Effector memory CD8-positive, alpha-beta T cell (primary cell): ENCODE measurements at places on chromosomes 3 and 15.

DNA sequence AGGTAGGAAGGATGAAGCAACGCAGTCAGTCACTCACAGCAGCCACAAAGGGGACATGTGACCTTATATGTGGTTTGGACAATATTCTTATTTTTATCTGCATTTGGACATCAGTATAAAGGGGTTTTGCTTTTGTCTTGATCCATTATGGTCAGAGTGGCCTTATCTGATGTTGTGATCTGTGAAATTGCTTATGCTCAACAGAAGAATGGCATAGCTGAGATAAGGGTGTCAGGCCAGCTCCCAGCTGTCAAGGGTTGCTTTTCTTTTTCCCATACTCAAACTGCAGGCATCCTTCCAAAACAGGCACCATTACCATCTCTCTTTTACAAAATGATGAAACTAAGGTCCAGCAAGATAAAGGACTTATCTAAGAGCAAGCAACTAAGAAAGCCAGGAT is 28.1 kb downstream of the DCLK3 start:
- peaks cover 9% of the 10 kb centered on the region for H3K27me3 ChIP-seq
- H3K36me3 ChIP-seq: no peaks in the 10 kb centered on the region
- H3K27ac ChIP-seq: no peak overlapping the region
- H3K4me3 ChIP-seq: no peak overlapping the region

DNA sequence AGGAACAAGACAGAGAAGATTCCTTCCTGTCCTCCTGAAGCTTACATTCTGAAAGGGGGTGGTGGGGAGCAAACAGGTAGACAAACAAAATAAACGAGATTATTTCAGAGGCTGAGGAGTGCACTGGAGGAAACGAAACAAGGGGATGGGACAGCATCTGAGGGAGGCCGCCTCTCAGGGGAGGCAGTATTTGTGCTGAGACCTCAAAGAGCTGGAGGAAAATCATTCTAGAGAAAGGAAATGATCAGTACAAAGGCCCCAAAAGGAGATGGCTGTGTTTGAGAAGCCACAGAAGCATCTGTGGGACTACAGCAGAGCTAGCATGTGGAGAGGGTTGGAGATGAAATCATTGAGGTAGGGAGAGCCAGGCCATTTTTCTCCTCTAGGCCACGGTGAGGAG is 55.1 kb downstream of the DCLK3 start:
- no peaks in the 10 kb centered on the region for H3K36me3 ChIP-seq
- H3K4me3 ChIP-seq: no peak overlapping the region
- no peak for DNase-seq
- H3K27ac ChIP-seq: no peak overlapping the region

GRCh38 chr3:179706233-179706632 is 53.4 kb downstream of the USP13 start:
- H3K27me3 ChIP-seq: no peaks in the 10 kb centered on the region
- H3K36me3 ChIP-seq: peaks cover 3% of the 10 kb centered on the region
- no peak overlapping the region for H3K27ac ChIP-seq

- no peak overlapping the region for H3K27ac ChIP-seq
- H3K4me1 ChIP-seq: no peaks in the 10 kb centered on the region
- no peaks in the 10 kb centered on the region for H3K36me3 ChIP-seq
- no peaks in the 10 kb centered on the region for H3K27me3 ChIP-seq
Measured at GRCh38 chr3:64837986-64838735, 150.4 kb upstream of the ADAMTS9 start.

- H3K36me3 ChIP-seq: no peaks in the 10 kb centered on the region
- no peaks in the 10 kb centered on the region for H3K27me3 ChIP-seq
- H3K4me1 ChIP-seq: no peaks in the 10 kb centered on the region
- no peak for DNase-seq
- no peak overlapping the region for H3K27ac ChIP-seq
- no peak overlapping the region for H3K4me3 ChIP-seq
Measured at GRCh38 chr3:191138937-191139336, 60.1 kb upstream of the OSTN start.

DNA sequence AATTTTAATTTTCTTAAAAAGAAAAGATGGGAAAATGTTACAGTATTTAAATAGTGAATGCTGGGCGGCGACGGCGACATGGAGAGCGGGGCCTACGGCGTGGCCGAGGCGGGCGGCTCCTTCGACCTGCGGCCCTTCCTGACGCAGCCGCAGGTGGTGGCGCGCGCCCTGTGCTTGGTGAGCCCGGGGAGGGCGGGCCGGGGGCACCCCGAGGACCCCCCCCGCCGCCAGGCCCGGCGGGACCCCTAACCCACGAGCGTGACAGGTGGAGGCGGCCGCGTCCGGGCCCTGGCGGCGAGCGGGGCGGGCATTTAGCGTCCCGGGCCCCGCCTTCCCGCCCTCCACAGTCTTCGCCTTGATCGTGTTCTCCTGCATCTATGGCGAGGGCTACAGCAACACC is 38.4 kb upstream of the GOLGA8J start:
- H3K36me3 ChIP-seq: no peaks in the 10 kb centered on the region
- no peaks in the 10 kb centered on the region for H3K4me1 ChIP-seq
- H3K27me3 ChIP-seq: peaks cover 21% of the 10 kb centered on the region
- H3K27ac ChIP-seq: no peak overlapping the region

DNA sequence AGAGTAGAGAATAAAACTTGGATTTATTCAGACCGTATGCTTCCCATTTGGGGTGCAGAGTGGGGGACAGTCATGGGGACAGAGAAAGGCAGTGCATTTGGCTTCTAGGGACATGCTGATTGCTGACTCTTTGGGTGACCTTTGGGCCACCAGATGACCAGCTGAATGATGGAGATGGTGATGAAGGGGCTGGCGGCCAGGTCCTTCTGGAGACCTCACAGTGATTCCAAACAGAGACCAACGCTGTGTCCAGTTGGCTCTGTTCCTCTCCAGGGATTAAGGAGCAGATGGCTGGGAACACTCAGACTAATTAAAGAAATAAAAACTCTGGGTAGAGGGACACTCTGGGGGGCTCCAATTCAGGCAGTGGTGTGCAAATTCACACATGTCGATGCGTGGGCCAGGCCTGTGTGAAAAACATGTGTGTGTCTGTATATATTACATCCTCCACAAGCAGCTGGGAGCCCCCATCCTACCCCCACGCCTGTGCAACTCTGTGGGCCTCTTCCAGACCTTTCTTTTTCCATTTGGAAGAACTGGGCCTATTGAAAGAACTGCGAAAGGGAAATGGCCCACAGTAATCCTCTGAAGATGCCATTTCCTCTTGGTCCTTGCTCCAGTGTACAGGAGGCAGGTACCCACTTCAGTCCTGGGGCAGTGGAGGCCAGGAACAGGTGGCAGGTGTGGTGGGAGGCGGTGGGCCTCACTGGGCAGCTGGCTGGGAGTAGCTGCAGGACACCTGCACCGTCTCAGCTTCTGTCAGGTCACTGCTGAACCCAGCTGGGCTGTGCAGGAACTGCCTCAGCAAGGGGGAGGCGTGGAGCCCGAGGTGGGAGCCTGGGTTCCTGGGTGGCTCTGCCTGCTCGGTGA is 8.9 kb downstream of the XIRP1 start:
- H3K36me3 ChIP-seq: peaks cover 3% of the 10 kb centered on the region
- H3K4me1 ChIP-seq: peaks cover 20% of the 10 kb centered on the region
- DNase-seq: no peak
- H3K27ac ChIP-seq: peak overlapping the region; percentile 62

DNA sequence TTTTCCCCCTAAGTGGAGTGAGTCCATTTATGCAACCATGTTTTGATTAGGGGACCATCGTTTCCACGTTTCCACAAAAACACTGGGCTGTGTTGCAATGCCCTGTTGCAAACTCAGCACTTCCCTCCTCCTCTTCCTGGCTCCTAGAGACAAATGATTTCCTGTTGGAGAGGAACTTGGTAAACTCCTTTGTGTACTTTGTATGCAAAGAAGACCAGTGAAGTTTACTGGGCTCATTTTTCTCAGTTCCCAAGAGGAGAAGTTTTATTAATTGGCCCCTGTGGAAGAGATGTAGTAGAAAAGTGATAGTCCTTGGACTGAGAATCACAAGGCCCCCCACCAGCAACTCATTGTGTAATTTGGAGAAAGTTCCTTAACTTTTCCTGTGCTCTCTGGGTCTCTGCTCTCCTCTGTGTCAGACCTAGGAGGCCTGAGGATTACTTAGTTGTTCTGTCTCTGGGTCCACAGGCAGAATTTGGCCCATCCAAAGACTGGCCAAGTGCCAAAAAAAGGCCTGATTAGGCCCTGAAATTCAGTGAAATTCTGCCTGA is 95.0 kb downstream of the ATG7 start:
- H3K36me3 ChIP-seq: peaks cover 47% of the 10 kb centered on the region
- H3K4me1 ChIP-seq: no peaks in the 10 kb centered on the region
- H3K27ac ChIP-seq: no peak overlapping the region
- H3K27me3 ChIP-seq: no peaks in the 10 kb centered on the region

GRCh38 chr15:88717382-88718031 is 78.7 kb downstream of the ISG20 start:
- DNase-seq: no peak
- no peak overlapping the region for H3K27ac ChIP-seq

- no peak overlapping the region for H3K27ac ChIP-seq
- DNase-seq: no peak
- H3K4me3 ChIP-seq: no peak overlapping the region
- H3K36me3 ChIP-seq: no peaks in the 10 kb centered on the region
- H3K27me3 ChIP-seq: no peaks in the 10 kb centered on the region
Measured at GRCh38 chr3:154690413-154690812, 260.4 kb upstream of the GPR149 start.
